ENCODE measurements at places on chromosomes 2 and 18.

GRCh38 chr2:119485336-119486110, 38.8 kb downstream of the SCTR start:
- peak; percentile 65 for DNase-seq

GRCh38 chr2:188492751-188493150, 201.1 kb downstream of the GULP1 start:
- DNase-seq = no peak

DNA sequence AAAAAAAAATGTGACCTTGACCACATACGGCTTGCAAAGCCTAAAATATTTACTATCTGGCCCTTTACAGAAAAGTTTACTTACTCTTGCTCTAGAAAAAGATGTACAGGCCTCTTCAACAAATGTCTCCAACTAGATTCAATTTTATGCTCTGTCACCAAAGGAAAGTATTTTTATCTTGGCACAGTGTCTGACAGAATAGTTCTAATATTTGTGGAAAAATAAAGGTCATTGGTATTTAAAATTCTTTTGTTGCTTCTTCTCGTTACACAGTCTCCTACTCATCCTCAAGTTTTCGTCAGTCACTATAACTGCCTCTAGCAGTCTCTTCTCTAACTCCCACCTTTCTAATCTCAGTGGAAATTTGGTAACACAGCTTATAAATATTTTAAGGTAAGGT, 1.4 kb downstream of the RBKS start:
- no peak for DNase-seq

DNA sequence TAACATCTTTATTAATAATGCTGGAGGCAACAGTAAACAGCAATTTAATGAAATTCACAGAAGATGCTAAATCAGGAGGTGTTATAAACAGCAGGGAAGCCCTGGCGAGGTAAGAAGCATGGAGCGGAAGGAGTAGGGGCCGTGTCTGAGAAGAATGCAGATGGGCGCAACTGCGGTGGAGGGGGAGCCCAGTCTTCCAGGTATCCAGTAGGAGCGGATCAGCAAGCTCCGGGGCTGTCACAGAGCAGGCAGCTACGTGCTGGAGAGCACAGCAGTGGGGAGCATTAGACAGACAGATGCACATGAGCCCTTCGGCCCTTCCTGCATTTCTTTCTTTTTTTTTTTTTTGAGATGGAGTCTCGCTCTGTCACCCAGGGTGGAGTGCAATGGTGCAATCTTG, 82.3 kb downstream of the SH3RF3 start:
- DNase-seq = no peak

GRCh38 chr18:76454418-76454817, 40.6 kb downstream of the ZNF516 start:
- DNase-seq = no peak

GRCh38 chr2:73716543-73717250, 20.4 kb downstream of the TPRKB start:
- no peak for DNase-seq

DNA sequence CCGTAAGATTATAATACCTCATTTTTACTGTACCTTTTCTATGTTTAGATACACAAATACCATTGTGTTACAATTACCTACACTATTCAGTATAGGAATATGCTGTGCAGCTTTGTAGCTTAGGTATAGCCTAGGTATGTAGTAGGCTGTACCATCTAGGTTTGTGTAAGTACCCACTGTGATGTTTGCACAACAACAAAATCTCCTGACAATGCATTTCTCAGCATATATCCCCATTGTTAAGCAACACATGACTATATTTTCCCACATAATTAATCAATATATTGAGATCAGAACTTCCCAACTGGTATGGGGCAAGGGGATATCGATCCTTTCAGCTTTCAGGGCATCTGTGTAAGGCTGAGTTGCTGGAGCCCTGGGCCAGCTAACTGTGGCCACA, 106.3 kb upstream of the OTX1 start:
- DNase-seq = no peak

- peak; percentile 49 for DNase-seq
These were observed 80.6 kb downstream of the EML6 start for GRCh38 chr2:54803783-54804751.

DNA sequence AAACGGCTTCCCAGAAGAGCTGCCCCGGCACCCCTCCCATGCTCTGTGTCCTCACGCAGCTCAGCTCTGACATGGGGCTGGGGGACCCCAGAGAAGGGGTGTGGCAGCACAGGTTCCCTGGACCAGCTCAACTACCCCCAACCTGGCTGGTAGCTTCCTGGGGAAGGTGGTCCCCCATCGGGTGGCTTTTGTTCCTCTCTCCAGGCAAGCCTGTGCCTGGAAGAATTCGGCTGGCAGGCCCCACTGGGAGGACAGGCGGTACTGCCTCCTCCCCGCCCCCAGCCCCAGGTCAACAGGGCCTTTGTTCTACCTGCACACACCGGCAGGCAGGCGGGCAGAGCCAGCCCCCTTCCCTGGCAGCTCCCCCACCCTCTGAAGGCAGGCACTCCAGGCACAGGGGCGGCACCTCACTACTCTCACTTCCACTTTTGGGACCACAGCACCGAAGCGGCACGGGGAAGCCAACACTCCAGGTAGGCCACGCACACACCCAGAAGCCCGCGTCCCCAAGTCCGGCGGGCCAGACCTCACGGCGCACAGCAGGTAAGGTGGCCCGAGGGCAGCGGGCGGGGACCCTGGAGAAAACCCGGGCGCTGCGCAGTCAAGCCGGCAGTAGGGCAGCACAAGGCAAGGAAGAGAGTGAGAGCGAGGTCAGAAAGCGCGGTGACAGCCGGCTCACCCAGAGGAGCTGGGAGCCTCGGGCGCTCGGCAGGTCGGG, 1.3 kb downstream of the HS6ST1 start:
- peak; percentile 63 for DNase-seq

DNA sequence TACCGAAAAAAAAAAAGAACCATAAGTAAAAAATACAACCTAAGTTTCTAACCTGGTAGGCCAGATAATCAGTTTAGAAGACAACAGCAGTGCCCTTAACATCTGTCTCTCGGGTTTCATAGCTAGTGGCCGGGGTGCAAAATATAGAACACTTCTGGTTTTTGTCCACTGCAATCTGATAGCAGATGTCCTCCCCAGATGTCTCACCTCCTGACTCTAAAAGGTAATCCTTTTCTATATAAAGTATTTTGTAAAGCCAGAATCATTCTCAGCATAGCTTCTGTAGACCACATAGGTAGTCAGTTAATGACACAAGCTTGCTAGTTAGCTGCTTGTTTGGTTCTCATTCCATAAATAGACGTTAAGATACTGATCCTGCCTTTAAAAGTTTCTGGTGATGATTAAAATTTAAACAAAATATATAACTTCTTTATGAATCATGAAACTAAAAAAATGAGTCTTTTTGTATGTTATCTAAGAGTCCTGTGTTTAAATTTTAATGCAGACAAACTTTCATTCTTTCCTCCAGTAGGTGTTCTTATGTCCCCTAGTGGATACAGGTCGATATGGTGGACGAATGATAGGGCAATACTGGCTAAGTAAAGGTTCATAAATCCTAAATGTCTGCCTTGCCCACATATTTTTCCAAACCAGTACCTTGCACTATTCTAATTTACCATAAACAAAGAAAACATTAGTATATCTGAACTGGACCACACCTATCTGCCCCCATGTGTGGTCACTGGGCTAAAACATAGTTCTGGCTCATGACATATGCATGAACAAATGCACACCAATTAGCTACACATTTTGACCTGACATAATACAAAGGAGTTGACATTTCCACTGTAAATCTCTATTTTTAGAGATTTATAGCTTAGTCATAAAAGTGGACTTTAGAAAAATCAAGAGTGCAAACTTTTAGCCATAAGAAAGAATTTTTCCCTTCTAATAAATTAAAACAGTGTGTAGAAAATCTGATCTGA, 171.0 kb downstream of the SRBD1 start:
- peak; percentile 28 for DNase-seq

- DNase-seq = no peak
These were observed 9.3 kb downstream of the SEC11C start for GRCh38 chr18:59149007-59149406.

- DNase-seq = no peak
These were observed 94.1 kb upstream of the OTOS start for GRCh38 chr2:240234503-240234951.

DNA sequence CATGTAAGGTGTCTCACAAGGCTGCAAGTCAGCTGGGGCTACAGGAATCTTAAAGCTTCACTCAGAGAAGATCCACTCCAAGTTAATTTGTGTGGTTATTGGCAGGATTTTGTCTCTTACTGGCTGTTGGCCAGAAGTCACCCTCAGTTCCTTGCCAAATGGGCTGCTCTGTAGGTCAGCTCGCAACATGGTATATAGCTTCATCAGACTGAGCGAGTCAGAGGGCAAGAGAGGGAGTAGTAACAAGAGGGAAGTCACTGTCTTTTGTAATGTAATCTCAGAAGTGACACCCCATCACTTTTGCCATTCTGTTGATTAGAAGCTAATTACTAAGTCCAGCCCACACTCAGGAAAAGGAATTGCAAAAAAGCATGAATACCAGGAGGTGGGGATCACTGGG, 119.5 kb downstream of the LRRTM1 start:
- no peak for DNase-seq

- DNase-seq = no peak
These were observed 363.7 kb upstream of the CHAC2 start for GRCh38 chr2:53403792-53404413.

DNA sequence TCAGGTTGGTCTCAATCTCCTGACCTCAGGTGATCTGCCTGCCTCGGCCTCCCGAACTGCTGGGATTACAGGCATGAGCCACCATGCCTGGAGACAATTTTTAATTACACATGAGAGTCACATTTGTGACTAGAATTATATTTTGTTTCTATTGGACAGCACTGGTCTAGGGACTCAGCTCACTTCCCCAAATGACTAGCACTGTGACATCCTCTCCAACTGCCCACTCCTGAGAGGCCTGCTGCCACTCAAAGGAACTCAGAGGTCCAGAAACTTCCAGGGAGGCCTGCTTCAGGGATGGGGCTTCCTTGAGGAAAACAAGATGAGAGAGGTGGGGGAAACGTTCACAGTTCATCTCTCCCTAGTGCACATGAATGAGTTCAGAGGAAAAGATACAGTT, 29.5 kb downstream of the TMEM163 start:
- no peak for DNase-seq

DNA sequence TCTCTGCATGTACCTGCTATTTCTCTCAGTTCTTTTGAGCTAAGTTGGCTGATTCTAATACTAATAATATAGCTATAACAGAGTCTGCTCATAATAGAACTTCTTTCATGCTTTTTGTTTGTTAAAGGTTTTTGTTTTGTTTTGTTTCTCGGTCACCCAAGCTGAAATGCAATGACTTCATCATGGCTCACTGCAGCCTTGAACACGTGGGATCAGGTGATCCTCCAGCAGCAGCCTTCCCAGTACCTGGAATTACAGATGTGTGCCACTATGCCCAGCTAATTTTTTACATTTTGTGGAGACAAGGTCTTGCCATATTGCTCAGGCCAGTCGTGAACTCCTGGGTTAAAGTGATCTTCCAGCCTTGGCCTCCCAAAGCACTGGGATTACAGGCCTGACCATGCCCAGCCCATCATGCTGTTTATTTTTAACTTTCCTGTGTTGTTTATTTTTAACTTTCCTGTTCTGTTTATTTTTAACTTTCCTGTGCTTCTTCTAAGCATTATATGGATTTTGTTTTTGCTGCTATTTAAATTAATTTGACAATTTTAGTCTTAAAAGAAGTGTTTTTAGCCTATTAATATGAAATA, 763.8 kb upstream of the CDH7 start:
- DNase-seq = no peak

DNA sequence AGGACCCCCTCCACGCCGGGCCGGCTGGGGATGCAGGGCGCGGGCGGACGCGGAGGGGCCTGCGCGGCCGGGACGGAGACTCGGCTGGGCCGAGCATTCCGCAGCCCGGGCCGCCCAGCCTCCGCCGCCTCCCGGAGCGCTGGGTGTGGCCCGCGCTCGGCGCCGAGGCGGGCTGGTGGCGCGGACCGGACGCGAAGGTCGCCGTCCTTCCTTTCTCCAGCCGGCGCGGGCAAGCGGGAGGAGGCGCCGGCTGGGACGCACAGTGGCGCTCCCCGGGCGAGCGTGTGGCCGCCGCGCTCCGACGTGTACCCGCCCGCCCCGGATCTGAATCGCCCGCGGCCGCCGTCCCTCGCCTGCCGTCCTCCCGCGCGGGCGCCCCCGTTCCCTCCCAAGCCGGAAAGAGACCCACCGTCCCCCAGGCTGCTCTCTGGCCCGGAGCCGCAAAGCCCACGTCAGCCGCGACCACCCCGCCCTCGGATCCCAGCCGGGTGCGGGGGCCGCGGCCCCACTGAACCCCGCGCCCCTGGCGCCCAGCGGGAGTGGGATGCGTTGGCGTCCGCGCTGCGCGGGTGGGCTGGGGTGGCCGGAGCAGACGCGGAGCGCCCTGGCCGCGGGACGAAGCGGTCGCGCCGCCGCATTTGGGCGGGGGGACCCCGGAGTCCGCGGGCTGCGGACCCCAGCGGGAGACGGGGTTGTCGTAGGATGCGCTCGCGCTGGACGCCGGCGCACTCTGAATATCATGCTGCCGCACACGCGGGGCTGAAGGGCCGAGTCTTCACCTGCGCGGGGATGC, 634 bp downstream of the SPATS2L start:
- peak; percentile 82 for DNase-seq

DNA sequence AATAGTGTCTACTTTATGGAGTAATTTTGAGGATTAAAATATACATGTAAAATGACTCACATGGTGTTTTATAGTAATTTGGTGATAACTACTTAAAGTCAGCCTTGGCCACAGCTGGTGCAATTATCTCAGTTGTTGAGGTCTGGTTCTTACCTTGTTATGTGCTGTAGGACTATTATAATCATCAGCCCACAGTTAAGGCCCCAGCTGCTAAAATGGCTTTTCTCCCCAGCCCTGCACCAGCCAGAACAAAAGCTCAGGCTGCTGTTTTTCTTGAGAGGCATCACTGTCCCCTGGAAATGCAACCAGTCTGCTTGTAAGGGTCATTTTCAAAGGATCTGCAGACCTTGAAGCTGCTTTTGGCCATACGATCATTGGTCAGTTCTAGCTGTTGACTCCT, 283.3 kb upstream of the THUMPD2 start:
- DNase-seq = no peak

- peak; percentile 57 for DNase-seq
These were observed 1.7 kb upstream of the POU3F3 start for GRCh38 chr2:104852090-104852666.

DNA sequence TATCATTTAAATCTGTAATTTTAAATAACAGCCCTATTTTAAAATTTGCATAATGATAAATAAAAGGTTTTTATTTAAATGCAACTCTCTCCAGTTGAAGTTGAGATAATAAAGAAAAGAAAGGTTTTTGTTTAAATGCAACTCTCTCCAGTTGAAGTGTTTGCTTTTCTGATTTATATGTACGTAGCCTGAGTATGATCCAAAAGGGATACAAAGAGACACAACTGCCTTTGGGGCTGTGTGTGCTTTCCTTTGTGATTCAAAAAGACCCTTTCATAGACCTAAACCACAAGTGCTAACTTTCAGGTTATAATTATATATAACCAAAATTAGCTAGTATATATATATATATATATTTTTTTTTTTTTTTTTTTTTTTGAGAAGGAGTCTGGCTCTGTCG, 76.2 kb upstream of the MFF start:
- DNase-seq = no peak

- DNase-seq = no peak
These were observed 69.5 kb upstream of the SPTBN1 start for GRCh38 chr2:54386585-54386984.

GRCh38 chr2:60554646-60555065, 1.2 kb upstream of the BCL11A start:
- peak; percentile 52 for DNase-seq
